ENCODE measurements at places on chromosomes 11 and 22.

- no peak for DNase-seq
These were observed 90.0 kb downstream of the MICAL2 start for GRCh38 chr11:12200279-12200990.

DNA sequence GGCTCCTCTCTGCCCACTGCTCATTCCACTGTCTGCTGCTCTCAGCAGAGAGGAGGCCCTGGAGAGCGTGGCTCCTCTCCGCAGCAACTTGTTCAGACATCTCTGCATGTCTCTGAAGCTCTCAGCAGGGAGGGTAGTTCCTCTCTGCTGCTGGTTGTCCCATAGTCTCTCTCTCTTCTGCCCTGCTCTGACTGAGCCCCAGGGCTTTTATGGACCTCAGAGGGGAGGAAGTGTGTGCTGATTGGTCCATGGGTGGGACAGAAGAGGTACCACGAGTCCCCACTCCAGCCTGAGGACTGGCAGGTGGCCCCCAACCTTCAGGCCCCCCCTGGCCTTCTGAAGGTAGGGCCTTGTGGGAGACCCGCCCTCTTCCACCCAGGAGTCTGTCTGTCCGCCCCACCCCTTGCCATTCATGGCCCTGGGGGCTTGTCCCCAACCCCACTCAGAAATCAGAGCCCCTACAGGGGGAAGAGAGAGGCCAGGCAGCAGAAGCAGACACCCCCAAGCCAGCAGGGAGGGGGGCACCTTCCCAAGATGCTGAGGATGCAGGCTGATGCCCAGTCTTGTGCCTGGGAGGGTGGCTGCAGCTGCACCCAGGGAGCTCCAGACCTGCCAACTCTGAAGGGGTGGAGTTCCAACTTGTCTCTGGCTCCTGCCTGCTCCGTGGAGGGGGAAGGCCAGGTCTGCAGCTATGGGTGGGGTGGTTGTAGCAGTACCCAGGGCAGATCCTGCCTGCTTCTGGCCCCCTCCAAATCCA lies 35.1 kb downstream of the C11orf91 start:
- no peak for DNase-seq

- DNase-seq, result no peak
These were observed 147.1 kb downstream of the WT1 start for GRCh38 chr11:32288276-32288675.

- DNase-seq, result no peak
These were observed 205.0 kb downstream of the NELL1 start for GRCh38 chr11:20874358-20874757.

GRCh38 chr11:80066291-80066690 lies 625.5 kb upstream of the TENM4 start:
- DNase-seq, result no peak

DNA sequence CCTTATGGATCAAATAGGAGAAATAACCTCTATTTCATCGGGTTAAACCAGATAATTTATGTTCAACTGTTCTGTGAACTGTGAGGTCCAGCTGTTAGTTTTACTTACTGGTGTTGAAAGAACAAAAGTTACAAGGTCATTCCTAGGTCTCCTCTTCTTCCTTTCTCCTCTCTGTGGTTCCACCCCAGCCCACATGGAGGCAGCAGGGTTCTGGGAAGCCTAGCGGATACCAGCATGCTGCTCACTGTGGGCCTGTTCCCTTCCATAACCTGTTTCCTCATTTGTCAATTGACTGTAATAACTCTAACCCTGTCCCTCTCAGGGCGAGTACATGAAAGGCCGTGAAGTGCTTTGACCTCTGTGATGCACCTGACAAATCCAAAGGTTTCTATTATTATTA lies 27.8 kb downstream of the RELT start:
- no peak for DNase-seq

DNA sequence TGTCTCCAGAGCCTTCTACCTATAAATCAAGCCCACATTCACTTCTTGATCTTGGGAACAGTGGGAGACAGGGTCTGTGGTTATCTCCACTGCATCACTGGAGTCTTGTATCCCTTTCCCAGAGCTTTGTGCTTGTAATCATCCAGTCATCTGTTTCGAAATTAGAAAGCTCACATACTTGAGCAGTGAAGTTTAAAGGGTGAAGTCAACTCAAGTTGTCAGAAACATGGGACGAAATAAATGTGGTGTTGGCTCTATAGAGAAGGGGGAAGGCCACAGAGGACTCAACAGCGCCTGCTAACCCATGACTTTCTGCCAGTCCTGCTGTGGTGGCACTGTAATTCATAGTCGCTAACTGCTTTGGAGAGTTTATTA lies 197.5 kb downstream of the DBX1 start:
- DNase-seq, result peak; percentile 91

DNA sequence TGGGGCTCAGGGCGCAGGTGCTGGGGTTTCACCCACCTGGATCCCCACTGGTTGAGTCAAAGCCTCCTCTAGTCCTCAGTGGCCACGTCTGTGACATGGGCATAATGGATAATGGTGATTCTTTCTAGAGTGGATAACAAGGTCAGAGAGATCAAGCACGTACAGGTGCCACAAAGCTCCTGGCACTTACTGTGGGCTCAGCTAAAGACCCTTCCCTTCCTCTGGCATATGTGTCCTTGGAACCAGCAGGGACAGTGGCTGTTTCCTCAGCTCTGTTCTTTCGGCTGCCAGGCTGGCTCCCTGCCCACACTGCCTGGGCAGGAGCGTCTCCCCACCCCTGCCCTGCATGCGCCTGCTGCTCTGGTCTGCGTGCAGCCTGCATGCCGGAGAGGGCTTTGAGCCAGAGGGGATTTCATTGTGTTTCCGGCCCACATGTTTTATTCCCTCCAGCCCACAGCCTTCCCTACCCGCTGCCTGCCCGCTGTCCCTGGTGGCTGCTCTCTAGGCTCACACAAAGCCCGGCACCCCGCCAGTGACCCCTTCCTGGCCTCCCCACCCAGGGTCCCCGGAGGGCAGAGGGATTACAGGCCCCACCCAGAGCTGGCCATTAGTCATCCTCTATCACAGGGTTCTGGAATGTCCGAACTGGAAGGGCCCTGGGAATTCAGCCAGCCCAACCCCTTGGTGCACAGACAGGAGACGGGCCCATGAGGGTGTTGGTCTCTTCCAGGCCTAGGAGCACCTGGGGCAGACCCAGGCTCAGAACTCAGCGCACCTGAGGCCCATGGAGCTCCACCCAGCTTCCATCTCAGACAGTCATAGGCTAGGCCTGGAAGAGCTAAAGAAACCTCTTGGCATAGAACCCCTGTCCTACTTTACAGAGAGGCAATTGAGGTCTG lies 55.3 kb upstream of the GCAT start:
- DNase-seq, result peak; percentile 63

GRCh38 chr11:35169754-35170153 lies 30.8 kb downstream of the CD44 start:
- DNase-seq, result no peak

DNA sequence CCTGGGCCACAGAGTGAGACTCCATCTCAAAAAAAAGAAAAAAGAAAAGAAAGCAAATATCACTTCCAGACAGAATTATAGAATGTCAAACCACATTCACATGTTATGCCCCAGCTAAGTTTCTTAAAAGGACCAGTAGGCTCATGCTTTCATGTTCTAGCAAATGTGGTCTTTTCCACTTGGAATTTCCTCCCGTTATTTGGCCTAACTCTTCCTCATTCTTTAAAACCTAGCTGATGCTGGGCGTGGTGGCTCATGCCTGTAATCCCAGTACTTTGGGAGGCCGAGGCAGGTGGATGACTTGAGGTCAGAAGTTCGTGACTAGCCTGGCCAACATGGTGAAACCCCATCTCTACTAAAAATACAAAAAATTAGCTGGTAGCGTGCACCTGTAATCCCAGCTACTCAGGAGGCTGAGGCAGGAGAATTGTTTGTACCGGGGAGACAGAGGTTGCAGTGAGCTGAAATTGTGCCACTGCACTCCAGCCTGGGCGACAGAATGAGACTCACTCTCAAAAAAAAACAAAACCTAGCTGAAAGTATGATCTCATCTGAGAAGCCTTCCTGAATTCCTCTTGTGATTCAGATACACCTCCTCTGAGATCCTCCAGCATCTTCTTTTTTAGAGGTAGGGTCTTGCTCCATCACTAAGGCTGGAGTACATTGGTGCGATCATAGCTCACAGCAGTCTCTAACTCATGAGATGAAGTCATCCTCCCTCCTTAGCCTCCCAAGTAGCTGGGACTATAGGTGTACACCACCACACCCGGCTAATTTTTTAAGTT lies 50.4 kb downstream of the FCHSD2 start:
- DNase-seq, result no peak

DNA sequence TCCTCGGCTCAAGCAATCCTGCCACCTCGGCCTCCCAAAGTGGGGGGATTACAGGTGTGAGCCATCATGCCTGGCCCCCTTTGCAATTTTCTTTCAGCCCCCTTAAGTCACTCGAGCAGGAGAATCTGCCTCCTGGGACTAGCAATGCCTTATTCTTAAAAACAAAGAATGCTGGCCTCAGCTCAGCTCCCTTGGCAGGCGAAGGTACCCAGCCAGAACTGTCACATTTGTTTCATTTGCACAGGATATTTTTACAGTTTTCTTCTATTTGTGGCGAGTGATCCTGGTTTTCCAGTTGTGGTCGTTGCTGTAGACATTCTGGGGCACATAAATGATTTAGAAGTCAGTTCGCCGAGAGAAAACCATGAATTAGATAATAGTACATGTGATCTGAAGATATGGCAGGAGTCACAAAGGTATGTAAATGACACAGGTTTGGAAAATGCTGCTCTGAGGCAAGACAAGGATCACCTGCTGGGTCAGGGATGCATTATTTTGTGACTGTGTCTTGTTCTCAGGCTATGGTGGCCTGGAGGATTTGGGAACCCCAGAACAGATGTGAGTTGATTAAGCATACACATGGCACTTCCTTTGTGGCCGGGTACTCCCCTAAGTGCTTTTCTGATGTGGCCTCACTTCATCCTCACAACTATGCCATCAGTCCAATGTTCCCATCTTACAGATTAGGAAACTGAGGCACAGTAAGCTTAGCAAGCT lies 51.2 kb upstream of the SLC22A12 start:
- no peak for DNase-seq

- no peak for DNase-seq
These were observed 27.5 kb downstream of the REXO2 start for GRCh38 chr11:114466742-114467141.

GRCh38 chr11:67391304-67392182 lies at the start of gene RAD9A:
Gene RAD9A (plus strand): TSS chr11:67391986. CDS start chr11:67392045, 59 bp downstream.
- DNase-seq, result no peak

DNA sequence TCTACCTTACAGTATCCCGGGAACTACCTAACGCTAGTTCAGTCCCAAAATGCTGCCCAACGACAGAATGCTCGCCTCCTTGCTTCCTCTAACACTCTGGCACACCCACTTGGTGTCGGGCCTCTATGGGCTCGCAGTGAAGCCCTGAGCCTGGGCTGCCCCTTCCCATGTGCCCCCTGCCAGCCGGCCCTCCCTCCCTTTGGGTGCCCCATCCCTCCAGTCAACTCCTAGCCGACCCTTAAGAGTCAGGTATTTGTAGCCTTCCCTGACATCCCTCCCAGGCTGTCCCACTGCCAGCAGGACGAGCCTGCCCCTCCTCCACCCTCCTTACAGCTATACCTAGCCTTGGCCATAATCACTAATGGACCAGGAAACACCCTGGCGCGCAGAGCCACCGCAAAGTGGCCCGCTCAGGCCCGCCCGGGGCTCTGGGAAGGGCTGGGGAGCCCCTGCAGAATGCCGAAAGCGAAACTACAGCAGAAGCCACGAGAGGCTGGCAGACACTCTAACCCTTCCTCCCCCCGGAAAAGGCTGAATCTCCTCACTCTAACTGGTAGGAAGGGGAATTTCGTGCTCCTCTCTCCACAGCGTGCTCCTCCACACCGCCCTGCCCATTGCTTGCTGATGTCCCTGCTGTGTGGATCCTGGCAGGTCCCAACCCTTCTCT lies 8.2 kb downstream of the CBX7 start:
- DNase-seq, result no peak

- DNase-seq, result peak; percentile 53
These were observed 22.8 kb downstream of the OSBP2 start for GRCh38 chr22:30717331-30717921.

GRCh38 chr11:127890030-127890615 lies 697.2 kb downstream of the ETS1 start:
- DNase-seq, result no peak

DNA sequence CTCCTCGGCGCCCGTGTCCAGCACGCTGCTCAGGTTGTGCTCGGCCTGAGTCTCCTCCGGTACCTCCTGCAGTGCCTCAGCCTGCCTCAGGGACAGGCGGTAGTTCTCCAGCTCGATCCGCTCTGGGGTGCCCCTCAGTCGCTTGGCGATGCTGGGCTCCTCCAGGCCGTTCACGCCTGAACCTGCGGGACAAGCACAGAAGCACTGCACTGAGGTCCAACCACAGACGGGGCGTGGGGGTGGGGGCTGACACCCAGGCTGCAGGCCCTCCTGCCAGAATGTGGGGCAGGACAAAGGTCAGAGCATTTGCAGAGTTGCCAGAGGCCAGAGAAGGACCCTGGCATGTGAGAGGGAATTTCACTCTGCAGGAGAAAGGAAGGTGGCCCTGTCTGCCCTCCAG lies 67.6 kb upstream of the BID start:
- DNase-seq, result no peak

GRCh38 chr11:109423466-109424190 lies 1.6 kb downstream of the C11orf87 start:
- no peak for DNase-seq

GRCh38 chr11:23124996-23125395 lies 264.7 kb upstream of the CCDC179 start:
- DNase-seq, result no peak

DNA sequence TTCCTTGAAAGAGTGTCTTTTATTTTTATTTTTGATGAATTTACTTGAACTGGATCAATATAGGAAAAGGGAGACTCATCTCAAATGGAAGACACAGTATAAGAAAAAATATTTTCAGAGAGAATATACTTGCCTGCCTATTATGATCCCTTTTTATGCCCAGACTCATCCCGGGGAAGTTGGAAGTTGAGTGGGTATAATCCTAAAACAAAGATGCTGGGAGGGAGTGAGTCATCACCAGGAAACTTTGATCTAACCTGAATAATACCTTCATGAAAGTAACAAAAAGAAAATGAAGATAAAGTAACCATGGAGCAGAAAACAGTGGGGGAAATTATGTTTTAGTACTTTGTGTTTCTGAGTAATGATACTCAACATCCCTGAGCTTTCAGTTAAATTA lies 1514.0 kb downstream of the FAM181B start:
- DNase-seq, result no peak

DNA sequence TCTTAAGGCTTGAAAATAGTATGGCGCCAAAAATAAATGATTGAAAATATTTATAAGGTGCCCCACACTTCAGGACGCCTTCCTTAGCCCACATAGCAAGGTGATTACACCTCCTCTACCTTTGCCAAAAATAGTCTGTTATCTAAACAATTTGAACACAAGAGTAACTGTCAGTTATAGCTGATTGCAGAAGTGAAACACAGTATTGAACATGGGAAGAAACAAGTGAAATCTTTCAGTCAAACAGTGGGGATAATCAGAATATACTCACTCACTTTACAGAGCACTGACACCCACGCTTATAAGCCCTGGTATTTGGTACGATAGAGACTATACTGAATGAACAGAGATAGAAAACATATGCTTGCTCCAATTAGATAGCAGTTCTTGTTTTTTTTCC lies 203.1 kb downstream of the RAB38 start:
- no peak for DNase-seq

- DNase-seq, result peak; percentile 98
These were observed 10.1 kb downstream of the C11orf91 start for GRCh38 chr11:33690290-33691065.

- no peak for DNase-seq
These were observed 1032.4 kb downstream of the TBC1D22A start for GRCh38 chr22:47794851-47795250.

Data from kidney epithelial cell (primary cell).